Stimulated activated CD8-positive, alpha-beta memory T cell treated with anti-CD3 and anti-CD28 coated beads, Interleukin-12 subunit alpha, Interleukin-12 subunit beta, amount 100 ng/mL, for 4 hours (primary cell): ENCODE measurements at places on chromosomes 7 and 10.

- no peak for DNase-seq
These were observed 113.4 kb upstream of the SVIL start for GRCh38 chr10:29748109-29748650.

DNA sequence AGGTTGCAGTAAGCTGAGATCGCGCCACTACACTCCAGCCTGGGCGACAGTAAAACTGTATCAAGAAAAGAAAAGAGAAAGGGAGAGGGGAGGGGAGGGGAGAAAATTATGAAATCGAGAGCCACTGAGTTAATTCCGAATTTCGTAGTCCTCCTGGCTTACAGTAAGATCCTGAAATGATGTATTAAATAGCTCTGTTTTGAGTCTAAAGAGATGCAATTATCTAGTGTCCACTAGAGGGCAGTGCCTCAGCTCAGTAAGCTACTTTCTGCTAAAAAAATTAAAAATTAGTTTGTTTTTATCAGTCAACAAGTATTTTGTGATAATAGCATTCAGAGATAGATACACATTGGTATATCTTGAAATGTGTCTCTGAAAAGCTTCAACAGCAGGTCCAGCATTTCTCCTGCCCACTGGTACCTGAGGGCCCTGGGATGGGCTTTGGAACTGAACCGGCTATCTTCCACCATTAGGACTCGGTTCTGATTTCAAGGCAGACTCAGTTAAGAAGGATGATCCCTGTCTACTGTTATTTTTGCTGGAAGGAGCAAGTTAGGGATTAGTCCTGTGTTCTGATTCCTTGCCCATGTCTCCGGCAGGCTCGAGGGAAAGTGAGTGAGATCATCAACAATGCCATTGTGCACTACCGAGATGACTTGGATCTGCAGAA lies 19.5 kb downstream of the TSPAN33 start:
- DNase-seq = no peak

GRCh38 chr10:77553966-77554365 lies 83.6 kb downstream of the KCNMA1 start:
- DNase-seq = no peak

DNA sequence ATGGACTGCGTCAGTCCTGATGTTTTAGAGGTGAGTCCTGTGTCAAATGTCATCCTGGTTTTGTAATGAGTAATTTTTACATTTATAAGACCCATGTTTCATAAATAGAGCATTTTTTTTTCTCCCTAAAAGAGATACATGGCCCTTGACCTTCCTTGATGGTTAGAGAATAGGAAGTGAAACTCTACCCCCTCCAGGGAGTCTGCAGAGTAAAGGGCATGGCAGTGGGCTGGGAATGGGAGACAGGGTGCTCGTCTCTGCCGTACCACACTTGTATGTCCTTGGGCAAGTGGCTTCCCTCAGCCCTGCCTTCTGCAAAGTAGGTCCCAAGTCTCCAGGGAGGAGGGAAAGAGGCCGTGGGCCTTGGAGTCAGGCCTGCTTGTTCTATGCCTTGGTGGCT lies 63.9 kb downstream of the WDFY4 start:
- no peak for DNase-seq

DNA sequence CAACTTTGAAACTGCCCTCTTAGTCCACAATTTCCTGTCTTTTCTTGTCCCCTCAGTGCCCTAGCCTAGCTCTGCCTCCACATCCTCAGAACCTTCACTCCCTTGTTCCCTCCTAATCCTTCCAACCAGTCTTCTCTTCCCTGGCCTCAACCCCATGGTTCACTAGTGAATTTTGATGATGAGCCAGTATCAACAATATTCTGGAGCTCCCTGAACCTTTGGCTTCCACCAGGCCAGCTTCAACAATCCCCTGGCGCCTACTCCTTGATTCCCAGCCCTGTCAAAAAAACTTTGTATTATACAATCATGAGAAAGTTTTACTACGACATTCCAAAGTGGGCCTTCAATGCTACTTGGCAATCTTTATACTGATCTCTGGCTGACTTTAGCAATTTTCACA lies 116.5 kb downstream of the LMBR1 start:
- no peak for DNase-seq

GRCh38 chr10:687583-688311 lies 1.7 kb downstream of the DIP2C start:
- no peak for DNase-seq

DNA sequence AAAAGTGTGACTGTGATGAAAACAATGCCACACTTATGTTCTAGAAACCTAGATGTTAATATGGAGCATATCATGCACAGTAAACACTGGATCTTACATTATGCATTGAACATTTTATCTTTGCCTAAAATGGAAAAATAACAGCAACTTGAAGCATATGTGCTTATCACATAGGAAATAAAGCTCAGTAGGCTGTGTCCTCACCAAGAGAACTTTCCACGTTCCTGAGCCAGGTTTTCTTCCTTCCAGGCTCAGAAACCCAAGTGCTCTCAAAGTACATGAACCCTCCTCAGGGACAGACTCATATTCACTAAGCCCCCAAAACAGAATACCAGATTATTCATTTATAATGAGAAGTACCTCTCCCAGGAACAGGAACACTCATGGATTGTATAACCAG lies 79.4 kb upstream of the PRKAR2B start:
- DNase-seq = no peak

GRCh38 chr7:75055830-75056772 lies 17.5 kb downstream of the RCC1L start:
- no peak for DNase-seq

DNA sequence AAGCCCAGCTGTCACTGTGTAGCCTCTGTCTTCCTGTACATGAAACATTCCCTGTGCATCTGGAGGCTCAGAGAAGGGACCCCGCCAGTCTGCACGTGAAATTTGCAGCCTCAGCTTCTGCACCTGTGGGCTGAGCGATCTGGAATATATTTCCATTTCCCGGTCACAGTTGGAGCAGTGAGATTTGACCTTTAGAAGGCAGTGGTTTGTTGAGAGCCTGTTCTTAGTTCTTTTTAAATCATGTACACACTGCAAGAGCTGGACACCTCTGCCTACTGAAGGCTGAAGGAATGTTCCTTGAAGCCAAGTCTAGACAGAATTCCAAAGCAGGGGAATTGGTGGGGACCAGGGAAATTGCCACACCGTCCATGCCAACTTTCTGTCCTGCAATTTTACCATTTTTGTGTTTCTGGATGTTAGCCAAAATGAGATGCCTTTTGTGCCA lies 706.6 kb downstream of the INHBA start:
- DNase-seq = no peak

DNA sequence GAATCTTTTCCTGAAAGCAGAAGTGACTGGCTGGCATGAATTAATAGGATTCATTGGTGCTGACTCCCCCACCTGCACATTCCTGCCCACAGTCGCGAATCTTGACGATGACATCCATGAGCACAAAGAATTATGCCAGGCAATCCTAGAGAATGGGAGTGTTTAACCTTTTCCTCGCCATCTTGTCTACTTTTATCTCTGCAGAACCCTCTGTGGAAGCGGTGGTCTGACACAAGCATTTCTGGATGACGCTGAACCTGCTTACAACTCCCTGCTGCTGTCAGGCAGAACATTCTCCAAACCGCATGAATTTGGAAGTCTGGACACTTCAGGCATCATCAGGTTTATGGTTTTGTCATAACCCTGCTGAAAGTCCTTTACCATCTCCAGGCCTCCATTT lies 36.5 kb downstream of the KLF6 start:
- no peak for DNase-seq
